Caki2 (cell line): ENCODE measurements at places on chromosomes 6 and 20.
A peak's percentile ranks its signal among the peaks of the same experiment; 100 is the strongest.

DNA sequence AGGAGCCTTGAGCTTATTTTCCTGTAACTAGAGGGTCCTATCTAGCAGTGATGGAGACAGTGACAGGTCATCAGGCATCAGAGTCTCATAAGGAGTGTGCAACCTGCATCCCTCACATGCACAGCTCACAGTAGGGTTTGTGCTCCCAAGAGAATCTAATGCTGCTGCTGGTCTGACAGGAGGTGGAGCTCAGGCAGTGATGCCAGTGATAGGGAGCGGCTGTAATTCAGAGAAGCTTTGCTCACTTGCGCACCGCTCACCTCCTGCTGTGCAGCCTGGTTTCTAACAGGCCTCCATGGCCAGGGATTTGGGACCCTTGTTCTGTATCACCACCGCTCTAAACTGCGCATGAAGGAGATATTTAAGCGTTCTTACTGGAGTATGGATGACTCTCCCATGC, 5.3 kb downstream of the KIF25 start:
- DNase-seq = no peak

- DNase-seq = no peak
These were observed 19.5 kb upstream of the GMDS start for GRCh38 chr6:2264932-2265331.

GRCh38 chr6:52641826-52642225, 29.1 kb upstream of the TMEM14A start:
- no peak for DNase-seq

- DNase-seq = no peak
These were observed 1.3 kb downstream of the CALHM5 start for GRCh38 chr6:116512734-116513133.

GRCh38 chr6:45076217-45076930, 251.8 kb upstream of the RUNX2 start:
- no peak for DNase-seq

DNA sequence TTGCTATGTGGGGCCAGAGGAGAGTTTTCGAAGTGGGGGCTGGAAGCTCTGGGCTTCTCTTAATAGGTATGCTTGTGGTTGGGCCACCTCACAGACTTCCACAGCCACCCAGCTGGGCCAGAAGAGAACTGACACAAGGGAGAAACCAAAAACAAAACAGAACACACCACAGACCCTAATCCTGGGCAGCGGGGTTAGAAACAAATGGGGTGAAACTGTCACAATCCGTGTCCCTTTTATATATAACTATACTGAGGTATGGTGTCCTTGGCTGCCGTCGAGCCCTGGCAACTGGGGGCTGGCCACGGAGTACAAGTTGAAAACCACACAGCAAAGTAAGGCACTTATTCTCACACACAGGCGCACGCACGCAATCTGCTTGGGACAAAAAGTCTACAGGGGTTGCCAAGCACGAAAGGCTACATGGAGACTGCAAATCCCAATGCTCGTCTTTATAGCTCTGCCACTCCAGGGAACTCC, 78.3 kb downstream of the TRAM2 start:
- DNase-seq = no peak

DNA sequence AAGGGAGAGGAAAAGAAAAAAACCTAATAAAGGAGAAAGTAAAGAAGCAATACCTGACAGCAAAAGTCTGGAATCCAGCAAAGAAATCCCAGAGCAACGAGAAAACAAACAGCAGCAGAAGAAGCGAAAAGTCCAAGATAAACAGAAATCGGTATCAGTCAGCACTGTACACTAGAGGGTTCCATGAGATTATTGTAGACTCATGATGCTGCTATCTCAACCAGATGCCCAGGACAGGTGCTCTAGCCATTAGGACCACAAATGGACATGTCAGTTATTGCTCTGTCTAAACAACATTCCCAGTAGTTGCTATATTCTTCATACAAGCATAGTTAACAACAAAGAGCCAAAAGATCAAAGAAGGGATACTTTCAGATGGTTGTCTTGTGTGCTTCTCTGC, 70.8 kb upstream of the RNF146 start:
- DNase-seq = no peak

DNA sequence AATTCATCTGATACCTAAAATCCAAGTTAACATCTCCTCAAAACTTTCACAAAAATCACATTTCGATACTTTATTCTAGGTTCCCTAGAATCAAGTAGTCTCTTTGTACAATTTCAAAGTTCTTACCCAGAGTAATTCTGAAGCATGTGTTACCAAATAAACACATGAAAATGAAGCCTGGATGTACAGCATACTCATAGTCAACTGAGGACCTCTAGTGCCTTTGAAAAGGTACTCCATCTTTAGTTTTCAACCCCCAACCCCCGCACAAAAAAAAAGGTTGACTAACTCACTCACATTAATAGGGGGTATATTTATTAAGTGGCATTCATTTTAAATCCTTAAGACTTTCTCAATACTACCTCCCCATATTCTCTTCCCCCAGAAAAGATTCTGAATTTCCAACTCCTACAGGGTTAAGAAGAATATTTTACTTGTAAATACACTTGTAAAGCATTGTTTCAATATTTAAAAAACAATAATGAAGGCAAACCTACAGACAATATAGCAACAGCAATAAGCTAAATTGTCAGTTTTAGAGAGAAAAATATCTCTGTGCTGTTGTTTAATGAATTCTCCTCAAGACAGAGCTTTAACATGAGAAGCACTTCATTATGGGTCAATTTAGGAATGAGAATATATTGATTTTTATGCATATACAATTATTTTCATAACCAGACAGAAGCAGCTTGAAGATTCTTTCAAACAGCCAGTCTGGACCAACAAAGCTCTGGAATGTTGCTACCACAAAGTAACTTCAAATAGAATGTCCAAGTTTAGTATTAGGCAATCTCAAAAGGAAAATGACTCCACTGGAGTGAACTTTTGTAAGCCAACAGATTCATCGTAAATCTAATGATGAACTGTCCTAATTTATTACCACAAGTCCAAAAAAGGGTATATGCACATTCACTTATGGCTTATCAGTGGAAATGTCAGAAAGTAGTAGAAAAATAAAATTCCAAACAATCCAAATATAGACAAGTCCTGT, 3.3 kb downstream of the PLN start:
- peak; percentile 18 for DNase-seq

DNA sequence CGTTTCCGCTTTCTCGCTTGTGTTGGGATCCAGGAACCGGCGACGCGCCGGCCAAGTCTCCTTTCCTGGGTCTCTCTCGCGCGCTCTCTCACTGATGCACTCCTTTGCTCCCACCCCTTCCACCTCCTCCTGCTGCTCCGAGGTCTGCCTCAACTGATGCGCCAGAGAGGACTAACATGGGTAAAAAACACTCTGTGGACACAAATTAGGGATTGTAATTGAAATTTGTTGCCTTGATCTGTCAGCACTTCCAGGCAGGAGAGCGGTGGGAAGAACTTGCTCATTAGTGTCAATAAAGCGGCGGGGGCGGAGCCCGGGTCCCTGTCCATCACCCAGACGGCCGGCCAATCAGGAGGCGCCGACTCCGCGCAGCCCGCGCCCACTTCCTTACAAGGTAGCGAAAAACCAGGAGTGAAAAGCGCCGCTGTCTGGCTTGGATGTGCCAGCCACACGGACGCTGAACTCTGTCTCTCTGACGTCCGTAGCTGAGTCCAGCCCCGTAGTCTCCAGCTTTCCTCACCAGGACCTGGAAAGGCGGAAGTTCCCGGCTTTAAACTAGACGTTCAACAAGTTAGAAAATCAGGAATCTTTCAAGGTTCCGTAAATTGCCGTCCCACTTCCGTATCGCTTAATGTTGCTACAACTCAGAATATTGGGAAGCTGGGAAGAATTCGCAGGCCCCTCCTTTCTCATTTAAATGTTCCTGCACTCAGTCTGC, at the start of gene TBX18:
TSS of gene TBX18 (minus strand) at position 267 of the 718 bp plus-strand sequence. CDS start 417 bp downstream, outside the sequence.
- DNase-seq = no peak

GRCh38 chr6:50249493-50249892, 199.8 kb upstream of the DEFB112 start:
- peak; percentile 43 for DNase-seq

DNA sequence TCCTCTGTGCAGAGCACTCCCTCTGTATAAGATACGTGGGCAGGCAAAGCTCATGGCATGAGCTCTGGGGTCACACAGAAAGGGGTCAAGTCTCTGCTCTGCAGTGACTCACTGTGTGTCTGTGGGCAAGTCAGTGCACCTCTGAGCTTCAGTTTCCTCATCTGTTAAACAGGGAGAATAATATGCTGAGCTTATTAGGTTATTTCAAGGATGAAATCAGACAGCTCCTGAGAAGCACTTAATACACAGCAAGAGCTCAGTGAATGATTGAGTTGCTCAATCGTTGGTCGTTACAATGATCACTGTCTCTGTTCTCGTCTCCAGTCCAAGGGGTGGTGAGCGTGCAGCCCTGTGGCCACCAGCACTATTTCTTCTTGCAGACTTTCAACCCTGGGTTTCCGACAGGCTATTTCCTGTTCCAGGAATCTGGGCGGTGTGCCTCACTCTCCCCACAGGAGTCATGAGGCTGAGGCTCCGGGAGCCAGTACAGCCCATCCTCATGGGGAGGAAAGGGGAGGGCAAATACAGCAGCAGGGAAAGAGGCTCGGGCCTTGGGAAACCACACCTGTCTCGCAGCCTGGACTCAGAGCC, 28.9 kb downstream of the KIAA1755 start:
- DNase-seq = no peak

DNA sequence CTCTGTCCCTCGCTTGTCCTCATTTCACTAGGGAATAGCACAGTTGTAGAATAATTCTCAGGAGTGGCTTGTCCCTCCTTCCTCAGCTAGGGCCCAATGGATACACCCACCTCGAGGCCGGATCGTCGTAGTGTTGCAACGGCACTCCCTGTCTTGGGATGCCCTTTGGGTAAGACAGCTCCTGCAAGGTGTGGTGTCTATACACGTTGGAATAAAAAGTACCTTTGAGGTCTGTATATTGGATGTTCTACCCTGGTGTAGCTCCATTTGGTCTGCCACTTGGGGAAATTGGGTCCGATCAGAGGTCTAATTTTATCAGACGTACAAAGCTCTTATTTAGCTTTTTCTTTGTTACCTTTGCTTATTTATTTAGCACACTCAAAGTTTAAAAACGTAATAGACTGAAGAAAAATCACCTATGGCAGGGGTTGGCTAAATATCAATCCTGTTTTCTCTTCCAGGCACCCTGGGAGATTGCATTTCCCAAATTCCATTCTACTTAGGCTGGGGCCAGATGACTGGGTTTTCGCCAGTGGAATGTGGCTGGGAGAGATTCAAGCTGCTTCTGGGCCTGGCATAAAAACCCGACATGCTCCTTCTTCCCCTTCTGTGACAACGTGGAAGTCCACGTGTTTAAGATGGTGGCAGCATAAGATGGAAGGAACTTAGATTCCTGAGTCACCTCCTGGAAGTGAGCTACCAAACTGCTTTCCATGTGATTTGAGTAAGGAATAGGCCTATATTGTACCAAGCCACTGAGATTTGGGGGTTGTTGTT, 82.3 kb upstream of the CD83 start:
- peak; percentile 4 for DNase-seq

GRCh38 chr6:109999740-110000139, 21.6 kb downstream of the GPR6 start:
- no peak for DNase-seq

GRCh38 chr20:21047981-21048380, 58.2 kb downstream of the LINC00237 start:
- DNase-seq = no peak

GRCh38 chr6:165823609-165824326, 160.7 kb upstream of the PDE10A start:
- DNase-seq = peak; percentile 4

- DNase-seq = no peak
These were observed 70.2 kb upstream of the SLC22A1 start for GRCh38 chr6:160051390-160051789.

DNA sequence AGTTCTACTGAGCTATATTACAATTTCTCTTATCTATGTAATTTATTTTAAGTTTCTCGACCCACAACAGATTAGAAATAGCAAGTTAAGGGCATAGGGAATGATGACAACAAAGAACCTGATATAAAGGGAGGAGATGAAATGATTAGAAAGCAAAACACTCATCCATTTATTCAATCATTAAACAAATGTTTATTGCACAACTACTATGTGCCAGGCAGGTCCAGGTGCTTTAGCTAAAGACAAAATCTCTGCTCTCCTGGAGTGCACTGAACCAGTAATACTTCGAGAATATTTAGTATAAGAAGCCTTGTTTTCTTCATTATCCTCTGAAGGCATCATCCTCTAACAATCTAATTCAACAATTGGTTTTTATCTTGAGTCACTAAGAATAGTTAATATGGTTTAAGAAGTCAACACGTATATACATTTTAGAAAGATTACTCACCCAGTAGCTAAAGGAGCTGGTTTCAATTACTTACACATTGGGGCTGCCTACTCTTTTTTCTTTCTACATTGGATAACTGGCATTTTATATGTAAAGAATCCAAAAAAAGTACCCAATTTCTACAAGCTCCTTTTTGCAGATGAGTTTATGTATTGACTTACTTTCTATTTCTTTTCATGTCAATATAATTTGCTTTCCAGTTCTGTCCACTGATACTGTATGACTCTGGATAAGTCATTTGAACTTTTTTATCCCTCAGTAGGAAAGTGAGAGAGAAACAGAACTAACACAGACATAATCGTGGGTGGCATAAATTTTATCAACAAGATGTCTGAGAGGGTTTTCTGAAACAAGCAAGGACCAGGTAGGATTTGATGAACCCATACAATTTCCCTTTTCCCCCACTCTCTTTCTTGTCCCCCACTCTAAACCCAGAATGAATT, 312.6 kb downstream of the CLIC5 start:
- peak; percentile 40 for DNase-seq

- no peak for DNase-seq
These were observed 7.8 kb upstream of the TRIM38 start for GRCh38 chr6:25954756-25955155.

DNA sequence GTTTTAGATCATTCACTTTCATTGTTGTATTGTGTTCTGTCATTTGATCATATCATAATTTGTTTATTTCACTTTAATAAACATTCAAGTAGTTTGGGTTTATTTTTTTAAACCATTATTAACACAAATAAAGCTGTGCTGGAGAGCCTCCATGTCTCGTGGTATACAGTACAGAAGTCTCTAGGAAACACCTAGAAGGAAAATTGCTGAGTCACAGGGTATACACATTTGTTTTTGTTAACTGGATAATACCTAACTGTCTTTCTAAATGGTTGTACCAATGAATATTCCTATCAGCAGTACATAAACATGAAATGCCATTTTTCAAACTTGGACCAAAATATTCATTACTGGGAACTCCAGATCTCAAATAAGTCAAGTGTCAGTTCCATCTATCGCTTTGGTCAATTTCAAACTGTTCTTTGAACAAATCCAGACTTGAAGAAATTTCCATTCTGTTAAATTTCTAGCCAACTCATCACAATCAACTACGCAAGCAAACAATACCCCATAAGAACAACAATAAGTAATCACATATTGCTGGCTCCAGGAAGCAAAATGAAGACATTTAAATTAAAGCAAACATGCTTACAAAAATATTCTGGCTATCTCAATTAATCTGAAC, 138.1 kb downstream of the ATXN1 start:
- DNase-seq = no peak

- no peak for DNase-seq
These were observed 331.8 kb downstream of the GJA1 start for GRCh38 chr6:121767211-121767610.

- peak; percentile 38 for DNase-seq
These were observed 1.9 kb upstream of the AFDN start for GRCh38 chr6:167824591-167825331.
